Suppressor macrophage treated with lipopolysaccharide for 4 hours (primary cell): ENCODE measurements at places on chromosomes 1 and 21.

DNA sequence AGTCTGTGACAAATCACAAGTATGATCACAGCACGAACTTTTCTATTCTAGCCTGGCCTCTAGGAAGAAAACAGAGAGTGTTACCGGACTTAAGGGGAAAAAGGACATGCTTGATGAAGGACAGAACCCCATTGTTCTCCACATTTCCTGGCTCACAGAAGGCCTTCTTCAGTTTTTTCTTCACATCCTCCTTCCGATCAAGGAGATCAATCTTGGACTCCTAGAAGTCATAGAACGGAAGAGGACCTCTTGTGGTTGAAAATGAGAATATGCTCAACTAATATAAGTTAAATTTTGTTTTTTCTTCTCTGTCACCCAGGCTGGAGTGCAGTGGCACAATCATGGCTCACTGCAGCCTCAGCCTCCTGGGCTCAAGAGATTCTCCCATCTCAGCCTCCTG is 30.3 kb downstream of the YARS1 start:
- peak; percentile 13 for DNase-seq

DNA sequence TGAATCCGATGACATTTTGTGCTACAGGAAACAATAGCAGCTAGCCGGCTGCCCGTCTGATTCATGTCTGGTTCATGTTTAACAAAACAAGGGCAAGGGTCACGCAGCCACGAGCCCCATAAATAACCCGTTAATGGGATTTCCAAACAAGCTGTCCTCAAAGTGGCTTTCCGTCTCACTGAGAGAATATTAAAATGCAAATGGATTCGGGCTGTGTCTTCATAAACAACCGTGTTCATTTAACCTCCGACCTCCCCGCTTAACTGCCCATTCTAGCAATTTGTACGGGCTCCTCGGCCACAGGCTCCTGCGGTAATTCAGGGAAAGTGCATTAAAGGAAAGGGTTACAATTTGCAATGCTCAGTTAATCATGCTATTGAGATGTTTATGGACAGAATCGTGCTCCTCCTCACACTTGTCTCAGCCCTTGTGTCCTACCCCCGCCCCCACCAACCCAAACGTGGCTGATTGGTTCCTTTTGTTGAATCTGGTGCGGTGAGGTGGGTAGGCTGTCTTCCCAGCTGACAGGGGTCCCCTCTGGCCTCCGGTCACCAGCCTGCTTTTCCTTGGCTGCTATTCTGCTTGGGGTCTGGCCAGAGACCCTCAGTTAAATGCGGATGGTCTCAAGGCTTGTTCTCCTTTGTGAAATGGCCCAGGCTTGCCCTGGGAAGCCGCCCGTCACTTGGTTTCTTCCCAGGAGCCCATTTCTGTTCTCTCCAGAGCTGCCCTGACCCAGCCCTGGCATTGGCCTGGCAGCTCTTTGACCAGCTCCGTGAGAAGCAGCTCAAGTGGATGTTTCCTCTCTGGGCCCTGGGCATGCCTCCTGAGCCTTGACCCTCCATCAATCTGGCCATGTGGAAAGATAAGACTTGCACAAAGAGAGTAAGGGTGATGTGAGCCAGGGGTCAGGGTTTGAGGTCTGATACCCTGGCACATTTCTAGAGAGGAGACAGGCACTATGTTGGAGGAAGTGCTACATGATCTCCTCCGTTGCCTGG is 200.7 kb upstream of the POU3F1 start:
- DNase-seq = no peak

DNA sequence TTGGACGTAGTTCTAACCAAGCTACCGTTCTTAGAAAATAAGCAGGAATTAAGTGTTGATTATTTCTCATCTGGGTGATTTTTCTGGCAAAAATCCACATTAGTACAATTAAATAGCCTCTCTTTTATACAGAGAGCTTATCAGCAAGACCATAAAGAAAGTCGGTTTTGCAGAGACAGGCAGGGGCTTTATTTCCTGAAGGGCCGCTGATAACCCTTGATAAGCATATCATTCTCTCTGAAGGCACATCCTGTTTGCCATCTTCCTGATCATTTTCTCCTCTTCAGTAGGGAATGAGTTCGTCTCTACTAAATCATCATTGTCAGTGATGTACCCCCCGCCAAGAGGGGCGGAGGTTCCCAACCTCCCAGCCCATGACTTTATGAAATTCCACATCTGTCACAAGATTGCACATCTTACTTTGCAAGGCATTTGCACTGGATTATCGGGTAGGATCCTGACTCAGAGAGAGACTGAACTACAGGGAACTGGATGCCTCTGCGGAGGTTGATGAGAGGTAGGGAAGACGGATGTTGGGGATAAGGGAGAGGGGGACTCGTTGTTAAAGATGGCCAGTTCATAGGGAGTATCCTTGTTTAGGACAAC is 115.7 kb downstream of the KCNJ6 start:
- no peak for DNase-seq

- DNase-seq = peak; percentile 89
Measured at GRCh38 chr1:168470901-168471431, 72.8 kb downstream of the XCL2 start.

- DNase-seq = no peak
Measured at GRCh38 chr1:1968767-1969504, 34.6 kb downstream of the CFAP74 start.

GRCh38 chr1:9413071-9413876 is 120.6 kb downstream of the SPSB1 start:
- peak; percentile 21 for DNase-seq

DNA sequence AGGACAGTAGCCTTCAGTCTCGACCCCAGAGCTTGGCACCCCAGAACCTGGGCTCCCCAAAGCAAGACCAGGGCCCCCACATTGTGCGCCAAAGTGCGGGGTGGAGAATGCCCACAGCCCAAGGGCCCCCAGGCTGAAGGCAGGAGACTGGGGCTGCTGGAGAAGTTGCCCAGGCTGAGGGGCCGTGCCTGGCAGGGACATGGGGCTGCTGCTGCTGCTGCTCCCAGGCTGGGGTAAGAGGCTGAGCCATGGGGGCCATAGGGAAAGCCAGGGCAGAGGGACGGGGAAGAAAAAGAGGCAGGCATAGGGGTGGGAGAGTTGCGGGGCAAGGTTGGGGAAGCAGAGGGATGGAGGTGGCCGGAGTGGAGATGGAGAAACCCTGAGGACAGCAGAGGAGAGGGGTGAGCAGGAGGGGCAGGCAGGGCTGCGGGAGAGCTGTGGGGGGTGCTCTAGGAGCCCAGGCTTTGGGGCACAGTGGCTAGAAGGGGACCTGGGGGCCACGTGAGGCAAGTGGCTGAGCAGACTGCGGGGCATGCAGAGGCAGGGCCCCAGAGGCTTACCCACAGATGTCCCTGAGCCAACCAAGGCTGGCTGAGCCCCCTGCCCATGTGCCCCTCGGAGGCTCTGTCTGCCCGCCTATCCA is 18.9 kb downstream of the SLC27A3 start:
- DNase-seq = no peak

- DNase-seq = no peak
Measured at GRCh38 chr1:15107911-15108310, 45.6 kb upstream of the TMEM51 start.

- peak; percentile 6 for DNase-seq
Measured at GRCh38 chr1:84006591-84006990, 7.7 kb upstream of the TTLL7 start.

DNA sequence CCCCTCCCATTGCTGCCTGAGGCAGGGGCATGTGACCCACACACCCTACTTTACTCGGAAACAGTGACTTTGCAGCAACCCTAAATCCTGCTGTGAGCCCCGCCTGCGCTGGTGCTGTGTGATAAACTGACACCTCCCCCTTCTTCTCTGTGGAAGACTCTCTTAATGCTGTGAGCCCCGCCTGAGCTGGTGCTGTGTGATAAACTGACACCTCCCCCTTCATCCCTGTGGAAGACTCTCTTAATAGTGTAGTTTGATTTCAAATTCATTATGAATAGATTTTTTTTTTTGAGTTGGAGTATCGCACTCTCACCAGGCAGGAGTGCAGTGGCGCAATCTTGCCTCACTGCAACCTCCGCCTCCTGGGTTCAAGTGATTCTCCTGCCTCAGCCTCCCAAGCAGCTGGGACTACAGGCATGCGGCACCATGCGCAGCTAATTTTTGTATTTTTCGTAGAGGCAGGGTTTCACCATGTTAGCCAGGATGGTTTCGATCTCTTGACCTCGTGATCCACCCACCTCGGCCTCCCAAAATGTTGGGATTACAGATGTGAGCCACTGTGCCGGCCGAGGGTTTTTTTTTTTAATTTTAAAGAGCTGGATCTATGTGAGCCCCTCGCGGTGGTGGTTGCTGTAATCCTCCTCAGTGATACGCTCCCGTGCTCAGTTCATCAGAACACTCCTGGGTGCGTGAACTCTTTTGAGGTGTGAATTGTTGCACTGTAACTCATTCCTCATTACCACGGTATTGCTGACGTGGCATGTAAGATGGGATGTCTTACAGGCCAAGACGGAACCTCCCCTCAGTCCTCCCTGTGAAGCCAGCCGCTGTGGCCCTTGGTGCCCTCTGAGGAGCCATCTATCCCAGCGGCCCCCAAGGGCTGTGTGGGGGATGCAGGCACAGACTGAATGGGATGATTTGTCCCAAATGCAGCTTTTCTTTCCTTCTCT is 60.3 kb downstream of the GALNT2 start:
- peak; percentile 30 for DNase-seq

DNA sequence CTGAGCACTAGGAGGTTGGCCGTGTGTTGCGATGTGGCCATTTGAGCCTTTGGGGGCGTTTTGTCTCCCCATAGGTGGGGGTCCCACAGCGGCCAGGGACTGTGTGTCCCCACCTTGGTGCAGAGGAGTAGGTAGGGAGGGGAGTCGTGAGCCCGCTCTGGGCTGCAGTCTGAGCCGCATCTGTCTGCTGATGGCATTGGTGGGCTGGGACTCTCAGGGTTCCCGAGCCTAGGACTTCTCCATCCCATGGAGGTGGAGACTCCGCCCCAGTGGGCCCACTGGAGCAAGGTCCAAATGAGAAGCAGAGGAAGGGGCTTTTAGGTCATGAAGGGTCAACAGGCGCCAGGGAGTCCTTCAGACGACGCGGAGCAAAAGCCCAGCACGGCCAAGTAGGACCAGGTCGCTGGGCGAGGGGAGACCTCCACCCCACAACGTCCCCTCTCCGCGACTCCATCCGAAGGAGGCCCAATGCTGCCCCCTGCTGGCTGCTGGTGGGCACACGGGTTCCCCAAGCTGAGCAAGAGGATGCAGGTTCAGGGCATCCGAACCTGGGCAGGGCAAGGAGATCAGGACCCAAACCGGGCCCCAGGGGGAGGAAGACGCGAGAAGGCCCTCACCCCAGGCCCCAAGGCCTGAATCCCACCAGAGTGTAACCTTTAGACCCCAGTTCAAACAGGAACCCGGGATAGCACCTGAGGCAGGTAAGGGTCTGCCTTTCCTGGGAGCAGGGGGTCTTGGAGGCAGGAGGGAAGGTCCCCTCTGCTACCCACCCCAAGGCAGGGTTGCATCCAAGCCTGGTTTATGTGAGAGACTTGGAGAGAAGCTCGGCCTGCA is 14.9 kb downstream of the TTC34 start:
- DNase-seq = peak; percentile 67

DNA sequence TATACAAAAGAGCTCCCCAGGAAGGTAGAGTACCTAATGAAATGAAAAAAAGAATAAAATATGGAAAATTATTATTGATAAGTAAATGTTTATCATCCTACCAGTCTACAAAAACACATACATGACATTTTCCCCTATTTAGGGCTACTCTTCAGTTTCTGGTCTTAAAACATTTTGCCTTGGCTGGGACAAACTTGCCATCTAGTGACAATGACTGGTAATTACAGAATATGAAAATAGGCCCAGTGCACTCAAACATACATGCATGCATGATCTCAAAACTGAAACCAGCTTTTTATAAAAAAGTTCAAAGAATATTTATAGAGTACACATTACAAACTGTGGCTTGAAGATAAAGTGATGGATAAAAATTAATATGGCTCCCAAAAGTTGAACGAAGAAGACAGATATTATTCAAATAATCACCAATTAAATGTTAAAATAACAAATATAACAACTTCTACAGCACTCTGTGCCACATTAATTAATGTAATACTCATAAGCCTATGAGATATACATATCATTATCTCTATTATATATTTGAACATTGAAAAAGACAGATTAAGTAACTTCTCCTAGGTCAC is 10.5 kb upstream of the RNPC3 start:
- peak; percentile 76 for DNase-seq

DNA sequence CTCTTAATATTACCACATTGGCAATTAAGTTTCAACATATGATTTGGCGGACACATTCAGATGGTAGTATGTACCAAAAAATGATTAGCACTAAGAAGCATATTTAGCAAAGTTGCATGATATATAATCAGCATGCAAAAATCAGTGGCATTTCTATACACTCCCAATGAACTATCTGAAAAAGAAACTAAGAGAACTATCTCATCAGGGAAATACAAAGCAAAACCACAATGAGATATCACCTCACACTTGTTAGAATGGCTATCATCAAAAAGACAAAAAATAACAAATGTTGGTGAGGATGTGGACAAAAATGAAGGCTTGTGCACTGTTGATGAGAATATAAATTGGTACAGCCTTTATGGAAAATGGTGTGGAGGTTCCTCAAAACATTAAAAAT is 31.4 kb upstream of the DENND1B start:
- DNase-seq = no peak

DNA sequence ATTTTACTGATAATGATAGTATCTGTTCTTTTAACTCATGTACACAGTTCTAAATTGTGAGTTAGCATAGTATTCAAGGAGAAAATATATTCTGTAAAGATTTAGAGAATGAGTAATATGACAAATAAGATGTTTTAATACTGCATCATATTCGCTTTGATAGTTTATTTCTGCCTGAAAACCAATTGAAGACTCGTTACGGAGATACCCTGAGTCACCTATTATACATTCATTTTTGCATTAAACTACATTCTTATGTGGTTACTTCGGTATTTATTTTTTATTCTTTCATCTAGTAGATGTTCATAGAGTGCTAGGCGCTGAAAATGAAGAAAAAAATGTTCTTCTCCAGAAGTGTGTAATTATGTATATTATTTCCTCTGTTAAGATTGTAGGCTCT is 5.3 kb downstream of the UHMK1 start:
- DNase-seq = no peak

- no peak for DNase-seq
Measured at GRCh38 chr1:107896936-107897335, 68.0 kb downstream of the VAV3 start.

DNA sequence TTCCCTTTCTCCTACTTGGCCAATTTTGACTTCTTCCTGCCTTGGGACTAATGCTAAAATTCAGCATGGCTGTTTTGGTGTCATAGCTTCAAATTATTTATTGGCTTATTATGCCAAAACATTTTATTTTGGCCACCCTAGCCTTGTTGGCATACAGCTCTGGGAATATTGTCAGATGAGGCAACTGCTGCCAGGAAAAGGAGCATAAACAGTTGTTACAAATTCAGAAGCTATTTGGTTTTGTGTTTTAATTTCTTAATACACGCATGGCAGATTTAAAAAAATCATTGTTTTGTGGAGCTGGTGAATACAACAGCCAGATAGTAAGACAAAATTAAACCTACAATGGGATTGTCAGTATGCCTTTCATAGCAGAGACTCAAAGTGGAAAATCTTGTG is 66.8 kb upstream of the BCL10 start:
- DNase-seq = no peak
